ENCODE measurements at places on chromosomes 3 and 15.

GRCh38 chr3:189766416-189766815, 135.2 kb downstream of the TP63 start:
- no peak for DNase-seq

GRCh38 chr15:40793216-40793989, 13.5 kb upstream of the ZFYVE19 start:
- peak; percentile 35 for DNase-seq

DNA sequence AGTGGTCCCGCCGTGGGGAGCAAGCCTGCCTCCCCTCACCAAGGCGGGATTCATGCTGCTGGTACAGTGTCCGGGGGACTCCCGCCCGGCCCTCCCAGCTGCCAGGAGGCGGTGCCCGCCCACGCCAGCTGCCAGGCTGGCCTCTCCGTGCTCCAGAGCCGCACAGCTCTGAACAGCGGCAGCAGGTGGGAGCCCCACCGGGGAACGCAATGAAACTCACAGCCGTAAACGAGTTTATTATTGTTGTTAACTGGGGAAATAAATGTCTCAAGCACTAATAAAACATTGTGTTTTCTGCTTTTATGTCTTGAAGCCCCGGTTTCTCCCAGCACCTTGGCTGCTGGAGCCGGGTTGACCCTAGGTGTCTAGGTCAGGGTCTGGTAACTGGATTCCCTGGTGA, 317.7 kb upstream of the TLE3 start:
- DNase-seq = no peak

DNA sequence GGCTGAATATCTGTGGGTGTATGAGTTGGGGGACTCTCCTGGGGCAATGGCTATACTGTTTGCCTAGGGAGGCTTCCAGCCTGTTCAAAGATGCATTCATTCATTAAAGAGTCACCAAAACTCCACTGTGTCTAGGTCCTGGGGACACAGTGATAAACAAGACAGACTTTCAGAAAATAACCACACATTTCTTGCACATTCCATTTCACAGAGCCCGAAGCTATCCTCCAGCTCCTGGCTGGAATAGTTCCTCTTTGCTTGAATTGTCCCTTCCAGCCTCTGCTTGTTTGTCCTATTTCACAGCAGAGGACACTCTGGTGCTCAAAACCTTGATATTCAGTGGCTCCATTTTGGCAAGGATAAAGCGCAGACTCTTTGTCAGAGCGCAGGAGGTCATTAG, 61.7 kb upstream of the ITGA11 start:
- no peak for DNase-seq

DNA sequence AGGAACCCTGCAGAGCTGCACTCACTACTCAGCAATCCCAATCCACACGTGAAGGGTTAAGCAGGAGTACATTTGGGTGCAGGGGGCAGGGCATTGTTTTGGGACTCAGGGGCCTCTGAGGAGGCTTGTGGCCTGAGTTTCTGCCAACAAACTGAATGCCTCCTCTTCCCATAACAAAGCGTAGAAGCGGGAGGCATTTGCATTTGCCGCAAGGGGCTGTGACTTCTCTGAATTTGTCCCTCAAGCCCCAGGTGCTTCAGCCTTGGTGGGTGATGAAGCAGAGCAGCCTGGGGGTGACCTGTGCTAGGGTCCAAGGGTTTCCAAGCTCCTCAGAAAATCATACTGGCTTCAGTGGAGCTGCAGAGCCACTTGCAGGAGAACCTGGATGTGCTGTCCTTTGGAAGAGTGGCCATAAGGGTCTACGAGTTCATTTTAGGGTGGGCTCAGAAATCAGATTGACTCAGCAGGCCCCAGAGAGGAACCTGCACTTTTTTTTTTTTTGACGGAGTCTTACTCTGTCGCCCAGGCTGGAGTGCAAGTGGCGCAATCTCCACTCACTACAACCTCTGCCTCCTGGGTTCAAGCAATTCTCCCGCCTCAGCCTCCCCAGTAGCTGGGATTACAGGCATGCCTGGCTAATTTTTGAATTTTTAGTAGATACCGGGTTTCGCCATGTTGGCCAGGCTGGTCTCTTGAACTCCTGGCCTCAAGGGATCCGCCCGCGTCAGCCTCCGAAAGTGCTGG, 1.4 kb upstream of the RPSA start:
- DNase-seq = no peak

DNA sequence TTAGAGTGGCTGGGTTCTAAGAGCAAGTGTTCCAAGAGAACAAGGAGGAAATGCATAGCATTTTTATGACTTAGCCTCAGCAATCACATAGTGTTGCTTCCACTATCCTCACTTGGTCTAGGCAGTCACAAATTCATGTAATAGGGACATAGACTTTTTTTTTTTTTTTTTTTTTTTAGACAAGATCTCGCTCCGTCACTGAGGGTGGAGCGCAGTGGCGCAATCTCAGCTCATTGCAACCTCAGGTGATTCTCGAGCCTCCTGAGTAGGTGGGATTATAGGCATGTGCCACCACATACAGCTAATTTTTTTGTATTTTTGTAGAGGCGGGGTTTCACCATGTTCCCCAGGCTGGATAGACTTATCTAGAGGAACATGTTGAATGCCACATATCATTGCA, 4.7 kb upstream of the GNB4 start:
- DNase-seq = no peak

DNA sequence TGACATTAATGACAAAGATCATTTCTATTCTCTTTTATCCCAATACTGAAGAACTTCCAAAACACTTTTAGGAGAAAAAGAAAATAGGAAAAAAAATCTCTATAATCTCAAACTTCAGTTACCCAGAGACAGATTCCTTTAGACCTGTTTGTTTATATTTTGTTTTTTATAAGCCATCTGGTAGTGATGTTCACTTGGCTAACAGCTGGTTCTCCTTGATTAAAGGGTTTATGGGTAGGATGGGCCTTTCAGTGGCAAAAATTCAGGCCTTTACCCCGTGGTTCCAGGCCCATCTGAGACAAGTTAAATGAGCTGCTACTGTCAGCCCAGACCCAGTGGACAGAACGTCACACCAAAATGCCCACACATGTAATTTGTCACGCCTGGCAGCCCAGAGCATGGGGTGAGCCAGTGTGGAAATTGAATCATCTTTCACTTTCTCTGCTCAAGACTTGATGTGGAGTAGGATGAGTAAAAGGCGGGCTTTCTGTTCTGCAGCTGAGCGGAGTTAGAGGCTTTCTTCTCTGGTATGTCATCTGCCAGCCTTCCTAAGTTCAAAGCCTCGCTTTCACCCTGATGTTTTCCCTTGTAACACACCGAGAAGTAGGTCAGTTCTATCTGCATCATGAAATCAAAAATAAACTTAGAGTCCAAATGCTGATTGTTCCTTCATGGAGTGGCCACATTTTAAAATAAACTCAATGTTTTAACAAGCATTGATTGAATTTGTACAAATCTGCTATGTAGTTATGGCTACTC, 62.5 kb upstream of the SKOR1 start:
- DNase-seq = no peak

GRCh38 chr3:9867106-9867505, 12.9 kb downstream of the CIDEC start:
- DNase-seq = no peak
